ENCODE measurements at places on chromosomes 1 and 21.

GRCh38 chr1:171252482-171252881, 4.2 kb downstream of the FMO1 start:
- DNase-seq, result no peak

DNA sequence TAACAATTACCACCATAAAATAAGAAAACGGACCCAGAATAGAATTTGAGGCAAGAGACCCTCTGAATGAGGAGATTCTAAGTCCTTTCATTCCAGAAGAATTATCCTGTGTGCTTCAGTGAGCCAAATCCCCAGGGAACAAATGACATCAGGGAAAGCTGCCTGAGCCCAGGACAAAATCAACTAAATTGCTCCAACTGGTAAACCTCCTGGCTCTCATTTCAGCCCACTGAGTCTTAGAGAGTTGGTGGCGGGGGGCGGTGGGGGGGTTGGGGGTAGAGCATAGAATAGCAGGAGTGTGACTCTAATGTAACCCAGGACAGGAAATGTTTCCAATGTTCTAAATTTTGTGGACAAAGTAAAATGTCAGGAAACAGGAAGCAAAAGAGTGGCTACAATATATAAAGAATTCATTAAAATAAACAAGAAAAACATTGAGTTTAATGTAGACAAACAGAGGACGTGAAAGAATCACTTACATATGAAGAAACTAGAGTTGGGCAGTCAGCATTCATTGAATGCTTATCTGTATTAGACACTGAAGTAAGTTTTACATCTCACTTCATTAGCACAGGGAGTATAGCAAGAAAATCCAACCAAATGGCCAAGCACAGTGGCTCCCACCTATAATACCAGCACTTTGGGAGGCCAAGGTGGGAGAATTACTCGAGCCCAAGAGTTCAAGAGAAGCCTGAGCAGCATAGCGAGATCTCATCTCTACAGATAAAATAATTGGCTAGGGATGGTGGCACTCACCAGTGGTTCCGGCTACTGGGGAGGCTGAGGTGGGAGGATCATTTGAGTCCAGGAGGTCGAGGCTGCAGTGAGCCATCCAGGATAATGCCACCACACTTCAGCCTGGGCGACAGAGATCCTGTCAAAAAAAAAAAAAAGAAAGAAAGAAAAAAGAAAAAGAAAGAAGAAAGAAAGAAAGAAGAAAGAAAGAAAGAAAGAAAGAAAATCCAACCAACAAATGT, 75.1 kb downstream of the DHRS3 start:
- no peak for DNase-seq

DNA sequence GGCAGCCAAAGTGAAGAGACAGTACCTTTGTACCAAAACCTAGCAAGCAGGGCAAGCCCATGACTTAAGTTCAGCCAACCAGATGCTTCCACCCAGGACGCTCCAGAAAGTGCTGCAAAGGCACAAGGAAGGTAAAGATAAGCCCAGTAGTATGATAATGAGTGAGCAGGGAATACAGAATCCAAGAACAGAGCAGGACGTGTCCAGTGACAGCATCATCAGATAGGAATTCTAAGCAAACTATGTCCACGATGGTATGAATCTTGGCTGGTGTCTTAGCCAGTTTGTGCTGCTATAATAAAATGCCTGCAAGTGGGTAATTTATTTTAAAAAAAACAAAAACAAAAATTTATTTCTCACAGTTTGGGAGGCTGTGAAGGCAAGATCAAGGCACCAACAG, 13.6 kb downstream of the GJA4 start:
- no peak for DNase-seq

DNA sequence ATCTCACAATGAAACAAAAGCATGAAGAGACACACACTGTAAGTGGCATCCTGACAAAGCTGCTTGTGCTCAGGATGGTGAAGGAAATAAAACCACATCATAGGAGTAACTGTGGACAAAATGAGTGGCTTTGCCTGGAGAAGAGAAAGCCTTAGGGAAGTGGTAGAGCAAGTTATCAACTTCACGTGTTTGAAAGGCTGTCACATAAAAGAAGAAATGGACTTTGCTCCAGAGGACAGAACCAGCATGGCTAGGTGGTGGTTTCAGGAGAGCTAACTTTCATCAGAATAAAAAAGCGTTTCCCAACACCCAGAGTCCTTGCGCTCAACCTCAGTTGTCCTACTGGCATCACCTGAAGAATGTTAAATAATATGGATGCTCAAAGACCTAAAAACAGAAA, 139.9 kb downstream of the SETD4 start:
- no peak for DNase-seq

DNA sequence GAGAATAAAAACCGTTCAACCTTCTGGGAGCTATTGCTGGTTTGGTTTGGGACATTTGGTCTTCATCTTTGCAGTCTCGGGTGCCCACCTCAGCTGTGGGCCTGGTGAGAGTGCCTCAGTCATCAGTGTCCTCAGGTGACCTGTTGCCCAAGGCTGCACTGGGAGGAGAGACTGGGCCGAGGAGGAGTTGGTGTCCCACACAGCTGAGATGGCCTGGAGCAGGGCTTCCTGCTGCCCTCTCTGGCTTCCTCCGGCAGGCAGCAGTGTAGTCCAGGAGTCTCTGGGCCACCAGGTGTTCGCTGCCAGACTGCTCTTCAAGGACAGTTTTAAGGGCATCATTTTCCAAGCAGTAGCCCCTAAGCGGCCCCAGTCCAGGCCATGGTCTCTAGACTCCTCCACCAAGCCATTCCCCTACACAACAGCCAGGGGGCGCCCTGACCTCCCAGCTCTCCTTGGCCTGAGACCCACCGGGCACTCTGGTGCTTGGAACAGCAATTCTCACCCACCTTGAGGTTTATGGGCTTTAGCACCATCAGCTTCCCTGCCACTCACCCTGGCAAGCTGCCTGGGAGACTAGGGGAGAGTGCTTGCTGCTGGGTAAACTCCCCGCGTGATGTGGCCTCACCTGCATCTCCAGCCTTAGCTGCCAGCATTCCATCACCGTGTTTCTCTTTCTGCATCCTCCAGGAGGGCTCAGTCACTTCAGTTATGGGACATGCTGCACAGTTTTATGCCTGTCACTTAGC, 9.1 kb upstream of the SYTL1 start:
- peak; percentile 61 for DNase-seq

DNA sequence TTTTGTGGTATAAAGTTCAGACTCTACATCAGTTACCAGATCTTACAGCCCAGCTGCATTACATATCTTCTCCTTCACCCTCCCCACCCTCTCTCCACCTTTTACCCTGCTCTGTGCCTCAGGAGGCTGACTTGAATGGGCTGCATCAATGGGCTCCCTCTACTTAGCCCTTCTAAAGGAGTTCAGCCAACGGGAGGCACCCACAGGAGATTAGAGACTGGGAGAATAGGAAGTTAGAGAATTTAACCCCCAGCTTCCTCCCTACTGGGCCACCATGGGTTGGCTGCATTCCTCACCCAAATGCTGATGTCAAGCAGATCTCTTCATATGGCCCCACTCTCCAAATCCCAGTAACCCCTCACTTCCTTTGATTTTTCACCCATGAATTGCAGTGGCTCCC, 17.1 kb upstream of the DUSP23 start:
- DNase-seq, result no peak

DNA sequence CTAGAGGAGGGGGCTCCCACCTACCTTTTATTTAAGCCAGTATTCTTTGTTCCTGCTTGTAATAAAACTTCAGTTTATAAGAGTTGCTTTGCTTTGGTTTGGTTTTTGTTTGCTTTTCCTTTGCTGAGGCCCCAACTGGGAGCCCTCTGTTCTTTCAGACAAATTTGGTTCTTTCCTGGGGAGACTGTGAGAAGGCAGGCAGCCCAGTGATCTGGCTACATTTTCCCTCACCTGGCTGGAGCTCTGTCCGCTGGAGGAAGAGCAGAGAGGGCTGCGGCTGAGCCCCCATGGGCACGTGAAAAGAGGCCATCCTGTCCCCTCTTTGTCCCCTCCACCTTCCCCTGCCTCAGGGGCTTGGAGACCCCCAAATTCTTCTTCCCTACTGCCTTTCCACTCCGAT, 7.3 kb upstream of the SFN start:
- no peak for DNase-seq

- peak; percentile 30 for DNase-seq
Observed at GRCh38 chr1:157580179-157580827, 17.6 kb downstream of the FCRL4 start.

GRCh38 chr1:53367503-53368313, 39.8 kb upstream of the LRP8 start:
- DNase-seq, result peak; percentile 22

GRCh38 chr1:241837901-241838300, 10.1 kb upstream of the EXO1 start:
- DNase-seq, result no peak

DNA sequence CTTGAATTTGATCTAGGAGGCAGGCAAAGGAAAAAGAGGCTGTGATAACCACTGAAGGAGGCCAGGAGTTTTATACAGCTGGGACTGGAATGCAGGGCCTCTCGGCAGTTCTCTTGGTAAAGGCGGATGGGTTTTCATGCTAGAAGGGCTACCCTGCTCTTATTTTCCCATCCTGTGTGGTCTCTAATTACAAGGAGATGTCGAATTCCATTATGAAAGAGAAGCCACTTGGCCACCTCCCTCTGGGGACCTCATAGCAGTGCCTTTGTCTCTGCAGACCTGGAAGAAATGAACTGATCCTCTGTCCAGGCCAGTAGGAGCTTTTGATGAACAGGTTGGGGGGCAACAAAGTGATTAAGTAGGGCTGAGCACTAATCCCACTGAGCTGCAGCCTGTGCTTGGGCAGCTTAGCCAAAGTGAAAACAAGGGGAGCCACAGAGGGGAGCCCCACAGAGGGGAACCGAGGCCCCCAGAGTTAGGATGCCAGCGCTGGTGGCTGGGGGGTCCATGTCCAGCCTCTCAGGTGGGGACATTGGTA, 42.2 kb upstream of the BCAR3 start:
- DNase-seq, result no peak

- DNase-seq, result peak; percentile 3
Observed at GRCh38 chr1:227886503-227886961, 61.2 kb downstream of the WNT9A start.

- no peak for DNase-seq
Observed at GRCh38 chr1:25106352-25106751, 126.0 kb downstream of the SYF2 start.

GRCh38 chr1:167833904-167834303, 80.0 kb downstream of the ADCY10 start:
- DNase-seq, result no peak

DNA sequence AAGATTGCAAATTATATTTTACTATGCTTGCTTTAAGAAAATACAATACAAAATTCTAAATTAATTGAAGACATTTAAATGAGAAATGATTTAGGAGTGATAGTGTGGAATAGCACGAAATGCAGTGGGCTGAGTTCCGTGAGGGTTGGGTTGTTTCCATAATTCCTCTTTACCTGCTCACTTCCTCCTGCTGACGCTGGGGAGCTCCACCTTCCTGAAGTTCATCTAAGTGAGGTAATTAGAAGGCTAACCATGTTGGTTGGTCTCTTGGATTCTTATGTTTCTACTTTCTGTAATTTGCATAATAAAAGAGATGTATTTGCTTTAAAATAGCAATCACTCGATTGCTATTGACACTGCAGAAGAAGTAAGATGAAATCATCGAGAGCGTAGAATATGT, 4.7 kb downstream of the OR14I1 start:
- DNase-seq, result no peak

DNA sequence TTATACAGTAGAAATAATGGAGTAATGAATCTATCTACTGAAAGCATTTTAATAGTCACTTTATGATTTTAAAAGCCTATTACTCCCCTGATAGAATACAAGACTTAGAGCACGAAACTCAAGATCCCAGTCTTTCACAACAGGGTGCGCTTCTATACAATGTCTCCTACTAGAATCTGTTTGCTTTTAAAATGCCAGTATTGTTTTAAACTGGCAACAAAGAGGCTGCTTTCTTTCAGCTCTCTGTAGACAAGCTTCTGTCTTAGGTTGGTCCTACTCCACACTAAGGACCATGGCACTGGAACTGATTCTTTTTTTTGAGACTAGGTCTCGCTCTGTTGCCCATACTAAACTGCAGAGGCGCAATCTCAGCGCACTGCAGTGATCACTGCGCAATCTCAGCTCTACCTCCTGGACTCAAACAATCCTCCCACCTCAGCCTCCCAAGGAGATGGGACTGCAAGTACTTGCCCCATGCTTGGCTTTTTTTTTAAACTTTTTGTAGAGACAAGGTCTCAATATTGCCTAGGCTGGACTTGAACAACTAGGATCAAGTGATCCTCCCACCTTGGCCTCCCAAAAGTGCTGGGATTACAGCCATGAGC, 4.8 kb downstream of the DCAF8 start:
- DNase-seq, result no peak

DNA sequence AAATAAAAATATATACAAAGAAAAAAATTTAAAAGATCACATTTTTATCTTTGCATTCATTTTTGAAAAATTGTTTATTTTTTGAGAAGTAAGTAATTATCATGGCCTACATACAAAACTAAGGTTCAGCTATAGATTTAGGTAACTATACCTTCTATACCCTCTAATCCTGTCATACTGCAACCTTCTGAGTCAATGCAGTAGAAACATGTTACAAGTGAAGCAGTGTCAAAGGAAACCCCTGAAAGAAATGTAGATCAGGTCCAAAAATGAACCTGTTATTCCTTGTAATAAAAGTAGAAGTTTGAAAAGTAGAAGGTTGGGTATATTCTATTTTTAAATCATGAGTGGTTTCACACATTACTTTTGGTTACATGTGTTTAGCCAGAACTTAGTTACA, 51.3 kb downstream of the PTGS2 start:
- DNase-seq, result no peak

DNA sequence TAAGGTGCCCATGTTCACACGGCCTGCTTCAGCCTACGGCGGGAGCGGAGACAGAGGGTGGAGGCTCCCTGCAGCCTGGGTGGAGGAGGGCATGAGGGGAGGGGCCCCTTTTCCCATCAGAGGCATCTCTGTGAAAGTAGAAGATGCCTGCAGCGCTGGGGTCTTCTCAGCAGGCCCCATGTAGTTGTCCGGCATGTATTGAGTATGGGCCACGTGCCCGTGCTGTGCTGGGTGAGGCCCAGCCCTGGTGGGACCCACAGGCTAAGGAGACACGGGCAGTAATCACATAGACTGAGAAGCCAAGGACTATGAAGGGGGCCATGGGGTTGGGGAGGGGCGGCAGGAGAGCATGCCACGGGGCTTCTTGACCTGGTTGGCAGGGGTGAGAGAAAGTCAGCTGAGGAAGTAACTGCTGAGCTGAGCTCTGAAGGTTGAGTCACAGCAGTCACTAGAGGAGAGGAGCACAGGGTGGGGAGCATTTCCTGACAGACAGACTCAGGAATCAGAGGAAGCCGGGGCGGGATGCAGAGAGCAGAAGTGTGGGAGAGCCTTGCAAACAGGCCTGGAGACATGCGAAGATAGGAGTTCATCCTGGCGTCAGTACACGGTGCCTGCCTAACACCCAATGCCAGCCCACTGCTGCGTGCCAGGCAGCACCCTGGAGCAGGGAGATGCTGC, 21.6 kb downstream of the PSEN2 start:
- no peak for DNase-seq

GRCh38 chr1:64980745-64981600, 14.6 kb upstream of the JAK1 start:
- no peak for DNase-seq

- DNase-seq, result no peak
Observed at GRCh38 chr1:241765390-241765789, 82.6 kb upstream of the EXO1 start.

GRCh38 chr1:58986996-58987767, 203.3 kb upstream of the JUN start:
- DNase-seq, result no peak
